Stimulated activated CD8-positive, alpha-beta memory T cell treated with anti-CD3 and anti-CD28 coated beads, Interleukin-4, amount 100 ng/mL, for 1 hour (primary cell): ENCODE measurements at places on chromosomes 5 and 9.

- DNase-seq, result no peak
Observed at GRCh38 chr5:68562308-68562707, 346.8 kb downstream of the PIK3R1 start.

DNA sequence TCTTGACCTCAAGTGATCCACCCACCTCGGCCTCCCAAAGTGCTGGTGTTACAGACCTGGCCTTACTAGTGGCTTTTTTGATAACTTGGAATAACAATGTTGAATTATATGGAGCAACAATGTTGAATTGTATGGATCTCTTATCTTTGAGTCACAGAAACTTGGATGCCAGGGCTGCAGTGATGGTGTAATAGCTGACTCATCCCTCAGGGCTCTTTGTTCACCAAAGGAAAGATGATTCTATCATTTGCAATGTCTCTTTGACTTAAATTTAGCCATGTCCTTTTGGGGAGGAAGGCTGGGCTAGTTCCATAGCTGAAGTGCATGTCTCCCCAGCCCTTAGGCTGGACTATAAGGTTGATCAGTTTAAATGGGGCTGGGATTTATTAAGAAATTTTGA is 172.3 kb downstream of the PDZD2 start:
- DNase-seq, result no peak

GRCh38 chr5:127441799-127442484 is 75.5 kb upstream of the PRRC1 start:
- DNase-seq, result no peak

DNA sequence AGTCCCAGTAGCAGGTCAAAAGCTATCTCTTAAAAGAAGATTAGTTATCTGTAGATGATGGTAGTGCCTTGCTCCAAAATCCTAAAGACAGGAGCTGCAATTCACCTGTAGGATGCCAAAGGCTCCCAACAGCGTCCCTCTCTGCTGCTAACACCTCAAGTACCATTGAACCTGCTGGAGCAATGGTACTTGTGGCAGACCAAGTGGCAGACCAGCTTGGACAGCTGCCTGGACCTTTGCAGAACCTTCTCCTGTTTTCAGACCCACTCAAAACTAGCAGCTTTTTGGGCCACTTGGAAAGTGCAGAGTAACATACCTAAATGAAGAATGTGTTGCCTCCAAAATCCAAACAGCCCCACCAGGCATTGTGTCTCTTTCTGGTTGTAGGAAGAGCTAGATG is 6.9 kb upstream of the CCDC180 start:
- no peak for DNase-seq
